ENCODE measurements at places on chromosomes 1 and 21. TPM values are rescaled to one million over a fixed set of nuclear protein-coding genes. Genes with fewer than 3 reads are reported as not detected.

VHLL gene
- not detected for polyA plus RNA-seq

DNA sequence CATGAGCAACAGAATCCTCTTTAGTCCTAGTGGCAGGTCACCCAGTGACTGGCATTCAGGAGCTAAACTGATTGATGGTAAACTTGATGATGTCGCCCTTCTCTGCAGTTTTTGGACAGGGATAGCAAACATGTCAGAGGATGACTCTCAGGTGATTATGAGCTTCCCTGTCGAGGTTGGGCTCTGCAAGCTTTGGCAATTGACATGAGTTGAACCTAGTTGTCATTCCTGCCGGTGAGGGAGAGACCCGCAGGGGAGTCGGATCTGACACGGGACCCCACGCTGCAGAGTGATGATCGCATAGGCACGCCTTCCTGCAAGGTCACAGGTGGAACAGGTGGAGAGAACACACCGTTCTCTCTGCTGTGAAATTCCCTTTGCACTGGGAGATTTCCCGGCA is 438.0 kb upstream of the VAMP3 start:
- DNase-seq, result no peak

GRCh38 chr21:34792504-34793089 is 123.8 kb downstream of the CLIC6 start:
- no peak for DNase-seq

DNA sequence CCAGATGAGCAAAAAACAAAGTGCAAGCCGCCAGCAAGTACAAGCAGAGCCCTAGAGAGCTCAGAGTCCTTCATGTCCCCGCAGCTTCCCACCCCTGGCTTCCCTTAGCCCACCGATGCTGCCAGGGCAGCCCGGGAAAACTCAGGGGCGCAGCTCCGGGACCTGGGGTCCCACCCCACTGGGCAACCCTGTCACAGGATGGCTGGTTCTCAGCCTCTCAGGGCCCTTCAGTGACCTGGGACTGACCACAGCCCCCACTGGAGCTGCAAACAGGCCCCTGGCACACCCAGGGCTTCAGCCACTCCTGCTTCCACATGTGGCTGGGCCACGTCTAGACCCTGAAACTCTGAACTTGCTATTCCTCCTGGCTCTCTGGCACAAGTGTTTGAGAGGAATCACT is 49.5 kb downstream of the CHD5 start:
- DNase-seq, result no peak

DNA sequence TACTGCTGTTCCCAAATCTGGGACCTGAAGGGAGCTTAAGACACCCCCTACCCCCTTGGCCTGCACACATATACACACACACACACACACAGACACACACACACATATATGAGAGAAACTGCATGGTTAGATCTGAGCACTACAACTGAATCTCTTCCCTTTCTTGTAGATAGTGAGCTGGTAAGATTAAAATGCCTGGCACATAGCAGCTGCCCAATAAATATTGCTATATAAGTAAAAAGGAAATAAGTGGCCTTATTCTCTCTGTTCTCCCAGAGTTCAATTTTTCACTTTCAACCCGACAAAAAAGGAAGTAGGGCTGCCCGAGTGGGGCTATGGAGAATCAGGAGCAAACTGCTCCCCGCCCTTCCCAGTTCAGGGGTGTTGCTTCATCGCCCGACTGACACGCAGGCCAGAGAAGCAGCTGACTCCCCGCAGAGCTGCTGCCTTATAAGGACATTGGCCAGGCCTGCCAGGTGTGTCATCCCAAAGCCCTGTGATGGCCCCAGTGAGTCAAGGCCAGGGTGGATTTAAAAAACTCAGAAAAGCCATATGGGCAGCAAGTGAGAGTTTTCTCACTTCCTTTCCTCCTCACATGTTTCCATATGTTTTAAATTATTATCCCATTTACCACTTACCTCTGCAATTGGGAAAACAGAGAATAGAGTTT is 106.5 kb upstream of the SLC44A3 start:
- DNase-seq, result peak; percentile 62

- DNase-seq, result no peak
Observed at GRCh38 chr1:202311875-202312635, 29.7 kb downstream of the UBE2T start.
